Stimulated activated CD8-positive, alpha-beta memory T cell treated with anti-CD3 and anti-CD28 coated beads, Interleukin-4, amount 100 ng/mL, for 24 hours (primary cell): ENCODE measurements at places on chromosomes 3 and 15.

DNA sequence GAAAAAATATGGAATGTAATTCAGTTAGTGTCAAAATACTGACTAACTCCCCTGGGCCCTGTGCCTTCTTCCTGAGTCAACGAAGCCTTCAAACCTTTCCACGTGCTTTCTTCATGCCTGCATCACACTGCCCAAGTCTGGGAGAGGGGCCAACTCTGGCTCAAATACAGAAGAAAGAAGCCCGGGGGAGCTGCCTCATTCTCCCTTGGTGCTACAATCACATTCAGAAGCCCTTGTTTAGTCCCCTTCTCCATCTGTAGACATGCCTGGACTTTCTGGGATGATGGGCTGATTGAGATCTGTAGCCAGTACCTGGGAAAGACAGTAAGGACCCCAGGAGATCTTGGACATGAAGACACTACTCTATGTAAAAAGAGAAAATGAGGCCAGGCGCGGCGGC, 77.8 kb upstream of the GSK3B start:
- no peak for DNase-seq

DNA sequence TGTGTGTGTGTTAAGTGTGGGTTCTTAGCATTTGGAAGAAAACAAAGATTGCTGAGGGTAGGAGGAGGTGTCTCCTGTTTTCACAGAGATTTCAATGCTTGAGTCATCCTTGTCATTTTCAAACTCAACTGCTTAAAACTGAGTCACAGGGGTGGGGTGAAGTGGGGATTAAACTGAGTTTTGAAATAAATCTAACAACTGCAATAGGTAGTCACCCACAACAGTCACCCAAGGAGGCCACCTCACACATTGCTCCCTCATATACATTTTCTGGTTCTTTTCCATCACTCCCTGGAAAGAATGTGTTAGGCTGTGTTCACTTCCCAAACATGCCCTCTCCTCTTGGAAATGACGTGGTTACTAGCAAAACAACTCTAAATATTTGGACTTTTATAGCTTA, 187.7 kb upstream of the CMC1 start:
- no peak for DNase-seq

DNA sequence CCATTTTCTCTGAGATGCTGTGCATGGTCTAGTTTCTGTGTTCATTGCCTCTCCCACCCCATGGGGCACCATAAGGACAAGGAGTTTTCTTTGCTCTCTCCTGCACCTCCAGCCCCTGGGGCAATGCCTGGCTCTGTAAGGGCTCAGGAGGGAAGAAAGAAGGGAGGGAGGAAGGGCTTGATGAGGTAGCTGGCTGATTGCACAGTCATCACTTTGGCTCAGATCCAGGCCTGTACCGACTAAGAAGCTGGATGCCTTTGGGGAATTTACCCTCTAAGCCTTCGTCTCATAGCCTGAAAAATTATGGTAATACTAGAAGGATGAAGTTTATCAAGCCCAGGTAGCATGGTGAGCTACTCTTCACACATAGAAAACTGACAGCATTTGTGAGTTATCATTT, 382.9 kb downstream of the GABRG3 start:
- no peak for DNase-seq

DNA sequence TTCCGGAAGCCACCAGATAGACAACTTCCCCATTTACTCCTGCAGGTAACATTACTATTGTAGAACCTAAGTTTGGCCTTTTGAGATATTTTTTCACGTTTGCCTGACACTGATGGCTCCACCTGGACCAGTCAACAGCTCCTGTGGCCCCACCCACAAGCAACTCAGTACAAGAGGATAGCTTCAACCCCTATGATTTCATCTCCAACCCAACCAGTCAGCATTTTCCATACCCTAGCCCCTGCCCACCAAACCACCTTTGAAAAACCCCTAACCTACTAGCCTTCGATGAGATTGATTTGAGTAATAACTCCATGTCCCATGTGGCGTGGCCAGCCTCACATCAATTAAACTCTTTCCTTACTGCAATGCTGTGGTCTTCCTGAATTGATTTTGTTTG, 950 bp upstream of the EHHADH start:
- no peak for DNase-seq

- no peak for DNase-seq
These were observed 31.8 kb upstream of the DCLK3 start for GRCh38 chr3:36796161-36796560.

GRCh38 chr3:100602506-100603444, 6.6 kb upstream of the ADGRG7 start:
- no peak for DNase-seq

DNA sequence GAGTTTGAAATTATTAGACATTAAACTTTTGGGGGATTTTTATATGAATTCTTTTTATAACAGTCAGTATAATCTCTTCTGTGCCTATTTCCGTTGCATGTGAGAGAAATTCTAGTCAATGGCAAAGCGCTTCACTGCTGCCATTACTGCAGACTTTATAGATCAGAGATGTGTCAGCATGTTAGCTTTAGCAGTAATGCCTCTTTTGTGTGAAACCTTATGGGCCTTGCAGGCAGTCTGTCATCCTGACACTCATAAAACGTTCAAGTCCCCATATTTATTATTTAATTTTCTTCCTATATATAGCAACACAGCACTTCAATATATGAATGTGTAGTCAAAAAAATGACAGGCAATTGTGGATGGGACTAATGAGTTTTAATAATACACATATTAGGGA, 191.0 kb downstream of the NLGN1 start:
- DNase-seq: no peak

DNA sequence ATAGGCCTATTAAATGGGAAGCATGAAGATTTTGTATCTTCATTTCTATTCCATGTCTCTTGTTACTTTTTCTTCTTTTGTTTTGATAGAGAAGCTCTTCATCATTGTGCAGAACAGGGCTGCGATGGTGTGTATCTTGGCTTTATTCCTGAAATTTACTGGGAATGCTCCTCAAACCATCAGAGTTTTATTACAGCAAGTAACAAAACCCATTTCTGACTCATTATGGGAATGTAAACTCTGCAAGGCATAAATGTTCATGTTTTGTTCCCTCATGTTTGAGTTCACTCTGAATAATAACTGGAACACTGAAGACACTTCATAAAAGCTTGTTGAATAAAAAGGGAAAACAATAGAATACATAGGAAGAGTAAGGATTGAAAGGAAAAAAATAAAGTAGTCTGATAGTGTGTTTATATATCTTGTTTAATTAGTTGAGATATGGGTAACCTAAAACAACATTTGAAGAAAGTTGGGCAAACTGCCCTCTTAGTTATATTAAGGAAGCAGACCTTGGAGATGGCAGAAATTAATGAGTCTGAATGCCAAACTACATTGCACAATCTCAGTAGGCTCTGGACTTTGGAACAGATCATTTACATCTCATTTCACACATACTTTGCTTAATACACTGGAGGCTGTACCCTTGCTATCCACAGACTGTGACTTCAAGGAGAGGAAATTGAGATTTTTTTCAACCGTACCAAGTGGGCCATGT, 521.5 kb downstream of the GRM7 start:
- no peak for DNase-seq

DNA sequence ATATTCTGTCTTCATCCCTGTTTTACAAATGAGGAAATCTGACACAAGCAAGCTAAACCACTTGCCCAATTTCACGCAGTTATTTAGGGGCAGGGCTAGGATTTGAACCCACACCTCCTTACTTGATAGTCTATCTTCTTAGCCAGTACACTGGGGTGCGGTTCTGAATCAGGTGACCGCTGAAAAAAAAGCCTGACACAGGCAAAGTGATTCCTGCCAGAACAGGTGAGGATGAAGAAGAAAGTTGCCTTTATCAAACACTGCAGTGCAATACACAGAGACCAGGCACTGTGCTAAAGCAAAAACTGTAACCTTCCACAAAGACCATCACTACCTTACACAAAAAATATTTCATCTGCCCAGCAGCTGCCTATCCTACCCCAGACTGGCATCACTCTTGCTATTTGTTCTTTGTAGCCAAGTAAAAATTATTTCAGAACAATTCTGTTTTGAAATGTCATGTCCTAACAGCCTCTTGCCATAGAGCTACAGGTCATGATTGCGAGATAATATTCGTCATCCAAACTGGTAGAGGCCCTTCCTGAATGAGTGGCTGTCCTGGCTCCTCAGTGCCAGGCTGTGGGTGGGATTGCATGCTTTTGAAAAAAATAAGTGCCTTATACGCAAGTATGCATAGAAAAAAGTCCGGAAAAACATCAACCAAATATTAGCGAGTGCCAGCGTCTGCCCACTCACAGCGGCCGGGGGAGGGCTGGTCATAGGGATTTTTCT, 142.3 kb upstream of the TPM1 start:
- DNase-seq: no peak

DNA sequence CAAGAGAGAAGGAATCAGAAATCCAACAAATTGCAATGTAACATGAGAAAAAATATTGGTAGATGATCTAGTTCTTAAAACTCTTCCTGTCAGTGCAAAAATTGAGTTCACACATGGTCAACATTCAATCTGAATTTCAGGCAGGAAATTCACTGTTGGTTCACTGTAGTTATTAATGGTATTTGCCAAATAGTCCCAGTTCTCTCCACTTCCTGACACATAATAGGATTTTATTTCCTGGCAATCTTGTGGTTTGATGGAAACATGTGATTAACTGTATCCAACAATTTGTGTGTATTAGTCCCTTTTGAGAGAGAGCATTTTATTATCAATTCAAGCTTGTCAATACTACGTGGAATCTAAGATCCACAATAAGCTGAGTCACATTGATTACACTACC, 1103.1 kb downstream of the ROBO2 start:
- DNase-seq: no peak

DNA sequence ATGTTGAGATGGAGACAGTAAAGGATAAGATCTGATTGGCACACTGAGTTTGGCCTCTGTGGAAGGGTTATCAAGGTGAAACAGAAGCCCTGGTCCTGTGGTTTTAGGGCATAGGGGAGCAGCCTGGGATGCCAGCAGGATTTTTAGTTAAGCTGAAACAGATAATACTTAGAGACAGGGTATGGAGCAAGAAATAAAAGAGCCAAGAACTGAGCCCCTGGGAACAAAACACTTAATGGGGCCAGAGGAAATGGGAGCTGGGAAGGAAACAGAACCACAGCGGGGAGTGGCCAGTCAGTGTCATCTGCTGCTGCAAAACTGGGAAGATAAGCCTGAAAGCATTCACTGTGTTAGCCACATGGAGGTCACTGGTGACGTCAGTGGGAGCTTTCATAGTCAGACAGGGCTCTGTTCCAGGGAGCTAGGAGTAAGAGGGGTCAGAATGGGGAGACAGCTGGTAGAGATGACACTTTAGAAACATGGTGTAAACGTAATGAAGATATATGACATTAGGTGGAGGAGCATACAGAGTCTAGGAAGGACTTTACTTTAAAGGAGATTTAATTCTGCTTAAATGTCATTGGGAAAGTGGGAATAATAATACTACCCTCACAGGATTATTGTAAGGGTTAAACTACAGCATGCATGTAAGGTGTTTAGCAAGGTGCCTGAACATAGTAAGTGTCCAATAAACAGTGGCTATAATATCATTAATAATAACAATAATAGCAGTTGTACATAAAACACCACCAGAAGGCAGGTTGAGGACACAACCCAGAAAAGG, 172.7 kb upstream of the CTNNB1 start:
- DNase-seq: no peak

DNA sequence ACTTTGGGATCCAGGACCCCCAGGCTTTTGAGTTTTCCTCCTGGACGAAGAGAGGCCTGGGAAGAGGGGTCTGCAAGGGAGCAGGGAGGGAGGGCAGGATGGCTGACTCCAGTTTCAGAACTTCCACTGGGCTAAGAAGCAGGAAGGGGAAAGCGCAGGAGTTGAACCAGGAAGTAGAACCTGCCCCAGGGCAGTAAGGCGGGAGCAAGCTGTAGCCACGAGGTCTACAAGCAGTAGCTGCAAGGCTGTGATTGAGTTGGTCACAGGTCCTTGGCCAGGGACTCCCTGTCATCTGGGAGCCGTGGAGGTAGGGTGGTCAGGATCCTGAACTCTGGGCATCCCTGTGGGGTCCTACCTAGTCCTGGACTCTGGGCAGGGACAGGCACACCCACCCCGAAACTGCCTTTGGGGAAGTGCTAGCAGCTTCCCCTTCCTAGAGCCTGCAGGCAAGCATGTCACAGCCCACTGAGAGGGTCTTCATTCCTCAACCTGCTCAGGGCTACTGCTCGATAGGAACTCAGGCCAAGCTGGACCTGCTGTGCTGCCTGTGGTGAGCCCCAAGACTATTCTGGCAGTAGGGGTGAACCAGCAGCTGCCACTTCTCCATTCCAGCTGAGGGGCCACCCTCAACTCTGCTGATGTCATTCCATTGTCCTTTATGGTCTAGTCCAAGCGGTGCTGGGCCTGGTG, 5.8 kb upstream of the GNAI2 start:
- DNase-seq: no peak

DNA sequence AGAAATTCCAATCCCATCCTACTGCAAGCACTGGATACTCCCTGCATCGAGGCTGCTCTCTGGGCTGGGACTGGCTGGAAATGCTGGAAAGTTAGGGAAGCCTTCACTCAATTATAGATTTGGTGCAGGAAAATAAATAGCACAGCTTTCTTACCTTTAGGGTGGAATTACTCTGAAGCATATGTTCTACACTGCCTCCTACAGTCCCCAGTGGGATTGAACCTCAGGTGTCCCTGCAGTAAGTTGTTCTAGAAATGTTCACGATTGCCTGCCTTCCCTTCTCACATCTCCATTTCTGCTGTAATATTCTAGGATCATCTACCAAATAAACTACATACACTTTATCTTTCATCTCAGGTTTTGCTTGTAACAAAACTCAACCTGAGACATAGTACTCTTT, 536.7 kb upstream of the LMCD1 start:
- DNase-seq: no peak

DNA sequence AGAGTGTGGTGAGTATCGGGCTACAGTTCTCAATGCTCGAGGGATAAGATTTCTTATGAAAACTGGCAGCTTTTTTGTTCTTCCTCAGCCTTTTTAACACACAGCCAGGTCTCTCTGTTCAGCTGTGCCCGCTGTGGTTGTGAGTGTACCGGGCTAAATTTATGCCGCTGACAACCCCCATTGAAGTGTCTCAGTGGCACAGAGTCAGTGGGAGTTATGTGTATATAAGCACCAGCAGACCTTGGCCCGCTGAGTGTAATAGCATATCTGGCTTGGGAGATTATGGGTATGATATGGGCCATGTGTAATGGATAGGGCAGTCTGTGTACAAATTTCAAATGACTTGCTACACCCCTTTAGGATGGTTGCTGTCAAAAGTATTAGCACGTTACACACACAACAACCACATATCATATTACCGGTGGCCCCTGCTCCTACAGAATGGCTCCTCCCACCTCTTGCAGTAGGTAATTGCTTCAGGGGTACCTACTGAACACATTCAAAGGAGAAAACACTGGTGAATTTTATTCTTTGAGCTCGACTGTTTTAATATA, 26.9 kb upstream of the NR2F2 start:
- DNase-seq: no peak

GRCh38 chr3:146334151-146334550, 83.2 kb upstream of the PLSCR4 start:
- no peak for DNase-seq

DNA sequence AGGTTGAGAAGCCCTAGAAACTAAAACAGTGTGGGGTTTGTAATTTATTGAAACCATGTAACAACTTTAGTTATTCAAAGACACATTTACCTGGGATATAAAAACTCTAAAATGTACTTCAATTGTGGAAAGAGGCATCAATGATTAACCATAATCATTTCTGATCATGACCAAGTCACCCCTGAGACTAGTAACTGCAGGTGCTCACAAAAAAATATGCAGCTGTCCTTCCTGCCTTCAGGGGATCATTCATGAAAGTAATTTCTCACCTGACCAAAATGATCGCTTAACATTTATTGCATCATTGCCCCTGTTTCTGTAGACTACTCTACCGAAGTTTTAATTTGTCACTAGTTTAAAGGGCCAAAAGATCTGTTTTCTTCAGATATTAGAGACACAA, 9.0 kb downstream of the ACP3 start:
- no peak for DNase-seq

GRCh38 chr3:182969277-182969676, 11.1 kb downstream of the DCUN1D1 start:
- no peak for DNase-seq
